ENCODE measurements at places on chromosomes 6 and 20.

- DNase-seq, result no peak
Observed at GRCh38 chr6:151482290-151482689, 11.5 kb upstream of the CCDC170 start.

DNA sequence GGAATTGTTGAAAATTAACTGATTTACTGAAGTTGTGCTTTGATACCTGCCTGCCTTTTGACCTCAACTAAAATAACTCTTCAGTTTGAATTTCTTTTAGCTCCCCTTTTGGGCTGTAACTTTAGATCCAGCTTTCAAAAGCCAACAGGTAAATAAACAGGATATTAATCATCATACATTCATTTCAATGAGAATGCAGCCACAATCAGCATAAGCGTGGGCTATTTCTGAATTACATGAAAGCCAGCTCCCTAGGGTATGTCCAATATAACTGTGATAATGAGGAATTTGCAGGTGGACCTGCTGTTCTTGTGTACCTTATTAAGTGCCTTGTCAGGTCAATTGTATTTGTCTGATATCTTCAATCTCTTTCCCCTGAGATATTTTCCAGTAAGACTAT lies 830.6 kb downstream of the KIF16B start:
- no peak for DNase-seq

DNA sequence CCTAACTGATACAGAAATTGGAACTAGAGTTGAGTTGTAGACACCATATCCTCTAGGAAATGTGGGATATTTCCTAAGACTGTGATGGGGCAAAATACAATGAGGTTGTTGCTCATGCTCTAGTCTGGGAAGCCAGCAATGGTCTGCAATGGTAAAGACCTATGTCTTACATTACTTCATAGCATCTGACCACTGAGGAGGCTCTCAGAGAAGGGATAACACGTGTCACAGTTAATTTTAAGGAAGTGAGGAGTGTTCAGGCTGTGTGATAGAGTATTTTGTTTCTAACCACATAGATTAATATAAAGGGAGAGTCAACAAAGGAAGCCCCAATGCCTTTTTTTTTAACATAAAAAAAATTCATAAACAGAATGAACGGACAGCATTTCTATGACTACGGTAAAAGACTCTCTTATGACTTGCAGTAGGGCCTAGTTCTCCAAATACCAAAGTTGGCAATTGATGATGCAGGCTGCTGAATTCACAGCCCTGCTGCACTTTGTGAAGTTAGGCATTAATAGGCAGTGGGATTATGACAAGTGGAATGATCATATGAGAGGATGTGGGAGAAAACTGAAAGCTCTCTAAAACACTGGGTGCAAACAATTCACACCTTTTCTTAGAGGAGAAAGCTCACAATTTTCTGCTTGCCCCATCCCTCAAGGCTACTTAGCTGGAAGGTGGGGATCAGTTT lies 13.7 kb downstream of the KCNS1 start:
- DNase-seq, result no peak

DNA sequence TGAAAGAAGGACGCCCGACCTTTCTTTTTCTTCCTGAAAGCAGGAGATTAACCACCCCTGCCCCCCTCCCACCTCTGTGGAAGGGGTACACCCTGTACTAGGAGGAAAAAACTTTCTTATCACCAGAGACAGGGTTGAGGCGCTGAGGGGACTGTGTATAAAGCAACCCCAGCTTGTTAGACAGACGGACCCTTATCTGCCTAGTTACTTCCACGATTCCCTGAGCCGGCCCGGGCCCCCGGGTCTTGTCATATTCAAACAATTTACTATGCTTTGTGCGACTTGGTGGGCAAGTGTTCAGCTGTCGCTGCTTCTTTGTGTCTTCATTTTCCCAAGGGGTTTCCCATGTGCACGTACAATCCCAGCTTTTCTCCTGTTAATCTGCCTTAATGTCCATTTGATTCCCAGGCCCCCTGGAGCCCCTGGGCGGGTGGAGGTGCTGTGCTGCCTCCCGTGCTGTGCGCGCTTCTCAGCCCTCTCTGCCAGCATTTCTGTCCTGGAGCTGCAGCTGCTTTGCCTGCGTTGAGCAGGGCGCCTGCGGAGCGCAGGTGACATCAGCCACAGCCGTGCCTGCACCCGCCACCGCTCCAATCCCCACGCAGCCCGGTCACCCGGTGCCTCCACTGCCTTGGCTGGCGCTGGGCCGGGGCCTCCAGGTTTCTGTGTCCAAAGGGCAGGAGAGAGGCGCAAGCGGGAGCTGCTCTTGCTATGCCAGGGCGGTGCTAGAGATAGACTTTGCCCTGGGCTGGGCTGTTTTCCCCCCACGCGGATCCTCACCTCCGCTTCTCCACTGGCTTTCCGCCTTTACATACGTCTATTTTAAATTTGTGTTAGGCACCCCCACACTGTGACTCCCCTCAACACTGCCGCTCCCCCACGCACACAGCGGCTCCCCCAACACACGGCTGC lies 96.2 kb downstream of the TTLL2 start:
- DNase-seq, result no peak

- no peak for DNase-seq
Observed at GRCh38 chr6:45148278-45148677, 179.9 kb upstream of the RUNX2 start.

DNA sequence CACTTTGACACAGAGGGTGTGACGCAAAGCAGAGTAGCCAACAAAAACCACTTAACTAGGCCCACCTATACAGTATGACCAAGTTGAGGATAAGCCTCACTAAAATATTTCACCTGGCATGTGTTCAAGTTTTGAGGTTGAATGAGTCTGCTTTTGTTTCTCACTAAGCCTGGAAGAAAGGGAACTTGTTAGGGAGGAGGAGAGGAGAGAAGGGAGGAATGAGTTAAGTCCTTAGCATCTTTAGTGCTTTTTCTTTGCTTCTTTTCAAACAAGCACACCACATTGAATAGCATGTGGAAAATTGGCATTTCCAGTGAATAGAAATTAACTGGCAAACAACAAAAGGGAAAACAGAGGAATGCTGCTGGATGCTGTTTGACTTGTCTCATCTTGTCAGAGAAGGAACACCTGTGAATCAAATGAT lies 461.9 kb downstream of the GJA1 start:
- DNase-seq, result no peak

GRCh38 chr6:169169375-169169774 lies 84.3 kb downstream of the THBS2 start:
- DNase-seq, result no peak

- no peak for DNase-seq
Observed at GRCh38 chr6:12608016-12608860, 108.3 kb upstream of the PHACTR1 start.

All from stimulated activated CD4-positive, alpha-beta T cell treated with anti-CD3 and anti-CD28 coated beads, Interleukin-15, amount 100 ng/mL, for 1 hour (primary cell).